ENCODE measurements at places on chromosomes 6 and 20.

GRCh38 chr20:57613481-57613921 lies 6.7 kb downstream of the ZBP1 start:
- no peak for DNase-seq

- no peak for DNase-seq
These were observed 19.8 kb downstream of the MTFR2 start for GRCh38 chr6:136230219-136230853.

DNA sequence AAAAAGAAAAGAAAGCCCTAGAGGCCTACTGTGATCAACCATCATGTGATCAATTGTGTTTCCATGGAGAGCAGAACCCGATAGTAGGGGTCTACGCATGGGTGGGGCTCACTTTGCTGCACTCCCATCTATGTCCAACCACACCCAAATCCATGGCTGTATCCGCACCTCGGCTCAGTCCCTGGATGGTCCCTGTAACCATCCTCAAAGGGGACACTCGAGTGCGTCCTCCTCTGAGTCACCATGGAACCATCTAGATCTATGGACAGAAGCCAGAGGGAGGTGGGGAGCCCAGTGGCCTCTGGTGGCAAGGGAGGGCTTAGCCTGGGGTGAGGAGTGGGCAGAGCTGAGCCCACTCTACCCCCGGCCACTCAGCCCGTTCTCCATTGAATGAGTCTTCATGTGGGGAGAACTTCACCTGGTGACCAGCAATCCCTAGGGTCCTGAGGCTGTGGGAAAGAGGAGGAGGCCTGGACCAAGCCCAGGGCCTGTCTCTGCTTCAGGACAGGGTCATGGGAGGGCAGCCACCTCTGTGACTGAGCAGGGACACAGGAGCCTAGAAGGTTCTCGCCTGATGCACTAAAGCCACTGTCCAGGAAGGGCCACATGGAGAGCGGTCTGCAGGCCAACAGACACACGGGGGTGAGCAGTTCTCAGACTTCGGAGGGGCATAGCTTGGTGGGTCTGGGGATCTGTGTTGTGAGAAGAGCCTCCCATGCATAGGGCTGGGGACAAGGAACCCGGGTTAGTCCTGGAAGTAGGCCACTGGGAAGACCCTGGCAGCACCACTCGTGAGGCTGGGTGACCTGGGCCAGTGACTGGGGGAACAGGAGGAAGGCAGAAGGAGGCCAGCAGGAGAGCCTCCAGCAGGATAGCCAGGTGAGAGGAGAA lies 19.3 kb downstream of the RAET1L start:
- no peak for DNase-seq

GRCh38 chr20:53959911-53960578 lies 110.3 kb downstream of the BCAS1 start:
- no peak for DNase-seq

DNA sequence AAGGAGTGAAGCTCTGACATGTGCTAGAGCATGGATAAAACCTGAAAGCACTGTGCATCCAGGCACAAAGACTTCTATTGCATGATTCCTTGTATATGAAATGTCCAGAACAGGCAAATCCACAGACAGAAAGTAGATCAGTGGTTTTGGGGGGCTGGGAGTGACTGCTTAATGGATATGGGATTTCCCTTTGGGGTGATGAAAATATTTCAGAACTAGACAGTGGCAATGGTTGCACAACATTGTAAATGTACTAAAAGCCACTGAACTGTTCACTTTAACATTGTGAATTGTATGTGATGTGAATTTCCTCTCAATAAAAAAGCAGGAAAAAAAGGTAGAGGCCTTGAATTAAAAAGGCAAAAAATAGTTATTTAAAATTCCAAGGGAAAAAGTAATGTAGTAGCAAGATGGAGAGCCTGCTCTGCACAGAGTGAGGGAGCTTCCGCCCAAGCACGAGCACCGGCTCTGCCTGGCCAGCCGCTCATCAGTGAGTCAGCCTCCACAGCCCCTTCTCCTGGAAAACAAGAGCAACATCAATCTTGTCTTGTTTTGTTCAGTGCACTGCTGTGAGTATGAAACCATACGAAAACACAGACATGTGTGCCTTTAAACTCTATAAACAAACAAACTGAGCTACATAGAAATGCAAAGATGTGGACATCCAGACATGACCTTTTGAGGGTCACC lies 74.6 kb upstream of the THBS2 start:
- DNase-seq: no peak

- no peak for DNase-seq
These were observed 115.9 kb downstream of the QRSL1 start for GRCh38 chr6:106745197-106745770.

- no peak for DNase-seq
These were observed 259.9 kb downstream of the DLL1 start for GRCh38 chr6:170030821-170031471.

GRCh38 chr6:11413117-11413687 lies 124.3 kb upstream of the TMEM170B start:
- DNase-seq: no peak

DNA sequence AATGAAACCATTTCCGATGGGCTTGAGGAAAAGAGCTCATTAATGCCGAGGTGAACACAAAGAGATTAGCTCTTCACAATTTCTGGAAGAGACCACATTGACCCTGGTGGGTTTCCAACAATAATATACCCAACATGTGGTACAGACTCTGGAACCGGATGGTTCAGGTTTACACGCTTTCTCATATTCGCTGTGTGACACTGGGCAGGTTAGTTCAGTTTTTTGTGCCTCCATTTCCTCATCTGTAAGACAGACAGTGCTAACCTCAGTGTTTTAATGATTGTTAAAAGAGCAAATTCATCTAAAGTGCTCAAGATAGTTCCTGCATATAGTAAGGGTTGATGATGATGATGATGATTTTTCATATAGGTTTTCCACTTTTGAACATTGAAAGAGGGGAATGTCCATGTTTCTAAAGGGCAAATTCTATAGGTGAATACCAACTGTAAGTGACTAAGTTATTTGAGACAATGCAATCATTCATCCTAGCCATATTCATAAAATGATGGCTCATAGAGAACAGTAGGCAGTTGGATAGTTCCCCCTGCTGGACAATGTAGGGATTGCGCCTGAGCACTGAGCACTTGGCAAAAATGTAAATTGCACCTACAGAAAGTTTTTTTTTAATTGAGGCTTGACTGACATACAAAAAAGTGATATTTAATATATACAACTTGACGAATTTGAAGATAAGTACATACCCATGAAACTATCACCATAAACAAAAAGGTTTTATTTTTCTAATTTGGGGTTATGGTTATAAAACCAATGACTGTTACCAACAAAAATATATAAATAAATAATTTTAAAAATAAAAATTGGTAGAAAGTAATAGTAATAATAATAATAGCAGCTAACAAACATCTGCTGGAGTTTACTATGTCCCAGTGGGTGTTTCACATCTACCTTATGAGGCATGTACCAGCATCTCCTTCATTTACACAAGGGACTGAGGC lies 2.1 kb upstream of the PERP start:
- DNase-seq: peak; percentile 34

GRCh38 chr20:9298906-9299305 lies 215.5 kb upstream of the LAMP5 start:
- DNase-seq: no peak

DNA sequence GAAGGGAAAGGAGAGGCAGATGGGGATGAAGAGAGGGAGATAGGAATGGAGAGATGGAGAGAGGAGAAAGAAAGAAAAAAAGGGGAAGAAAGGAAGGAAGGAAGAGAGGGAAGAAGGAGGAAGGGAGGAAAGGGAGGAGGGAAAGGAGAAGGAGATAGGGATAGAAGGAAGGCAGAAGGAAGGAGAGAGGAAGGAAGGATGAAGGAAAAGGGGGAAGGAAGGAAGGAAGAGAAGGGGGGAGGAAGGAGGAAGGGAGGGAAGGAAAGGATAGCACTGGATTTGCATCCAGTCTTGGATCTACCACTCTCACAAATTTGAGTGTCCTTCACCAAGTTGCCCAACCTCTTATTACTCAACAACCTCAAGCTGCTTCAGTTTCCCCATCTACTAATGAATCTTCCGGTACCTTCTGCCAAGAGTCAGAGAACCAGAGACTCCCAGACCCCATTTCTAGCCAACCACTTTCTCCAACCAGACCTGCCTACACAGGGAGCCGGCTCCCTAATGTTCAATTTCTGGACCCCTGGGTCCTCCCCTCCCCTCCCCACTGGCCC lies 79.7 kb upstream of the FOXP4 start:
- no peak for DNase-seq

GRCh38 chr6:14921878-14922671 lies 323.8 kb upstream of the JARID2 start:
- DNase-seq: no peak

- DNase-seq: no peak
These were observed 8.6 kb downstream of the AARS2 start for GRCh38 chr6:44304282-44305199.

DNA sequence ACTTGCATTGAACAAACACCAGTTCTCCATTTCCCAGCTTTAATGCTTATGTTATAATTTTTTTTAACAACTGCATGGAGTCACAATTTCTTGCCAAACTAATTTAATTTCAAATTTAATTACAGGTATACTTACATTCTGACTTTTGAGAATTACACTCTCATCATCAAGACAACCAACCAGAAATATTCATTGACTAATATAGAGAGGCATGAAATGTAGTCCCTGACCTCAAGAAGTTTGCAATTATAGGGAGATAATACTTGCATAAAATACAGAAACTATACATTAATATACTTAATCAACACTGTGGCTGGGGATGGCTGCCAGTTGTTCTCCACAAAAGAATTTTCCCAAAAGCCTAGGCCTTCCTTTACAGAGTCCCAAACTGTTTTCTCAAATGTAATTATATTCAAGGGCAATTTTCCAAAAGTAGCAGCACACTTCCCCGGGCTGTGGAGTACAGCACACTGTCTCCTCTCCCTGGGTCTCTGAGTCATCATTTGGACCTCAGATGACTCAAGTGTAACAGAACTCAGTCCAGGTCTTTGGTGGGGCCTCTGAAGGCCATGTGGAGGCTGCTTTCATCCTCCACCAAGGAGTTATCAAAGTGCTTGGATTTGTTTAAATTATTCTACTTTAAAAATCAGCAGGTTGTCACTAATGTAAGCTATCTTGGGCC lies 114.1 kb downstream of the KIF16B start:
- no peak for DNase-seq

GRCh38 chr20:51341581-51341980 lies 200.9 kb downstream of the NFATC2 start:
- DNase-seq: no peak

- no peak for DNase-seq
These were observed 105.0 kb downstream of the KLHL32 start for GRCh38 chr6:97029552-97029951.

- DNase-seq: no peak
These were observed 36.7 kb upstream of the MYLIP start for GRCh38 chr6:16092140-16092539.

- DNase-seq: no peak
These were observed 16.2 kb downstream of the HMGN4 start for GRCh38 chr6:26554447-26554696.

GRCh38 chr20:10902174-10902573 lies 228.4 kb upstream of the JAG1 start:
- DNase-seq: no peak

DNA sequence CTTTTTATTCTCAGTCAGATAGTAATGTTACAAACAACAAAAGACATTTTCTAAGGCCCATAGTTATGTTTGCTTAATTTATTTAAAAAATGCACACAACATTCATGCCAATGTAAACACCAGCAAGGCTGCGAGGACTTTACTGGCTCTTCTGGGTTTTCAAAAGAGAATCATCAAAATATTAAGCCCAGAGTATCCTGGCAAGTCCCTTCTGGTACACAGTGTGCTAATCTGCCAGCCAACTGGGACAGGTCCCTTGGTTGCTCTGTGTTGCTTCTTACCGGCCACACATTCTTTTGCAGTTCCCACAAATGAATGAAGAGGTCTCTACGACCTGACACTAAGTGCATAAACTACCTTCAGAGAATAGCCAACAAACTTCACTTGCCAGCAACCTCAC lies 42.6 kb upstream of the SPDEF start:
- no peak for DNase-seq

GRCh38 chr6:128057541-128057940 lies 156.7 kb upstream of the THEMIS start:
- DNase-seq: no peak

DNA sequence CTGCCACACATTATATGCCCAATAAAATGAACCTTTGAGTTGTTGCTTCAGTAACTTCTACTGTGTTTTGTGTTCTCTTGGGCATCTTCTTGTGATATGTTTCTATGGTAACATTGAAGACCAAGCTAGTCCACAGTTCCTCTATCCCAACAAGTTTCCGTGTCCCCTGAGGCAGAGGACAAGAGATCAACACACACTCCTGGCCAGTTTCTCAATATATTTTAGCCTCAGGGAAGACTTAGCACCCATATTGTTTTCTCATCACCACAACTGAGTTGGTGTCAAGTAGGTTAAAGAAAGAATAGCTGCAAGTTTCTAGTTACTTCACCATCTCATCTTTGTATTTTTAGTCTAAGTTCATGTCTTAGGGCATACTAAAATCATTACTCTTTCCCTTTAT lies 277.5 kb downstream of the UST start:
- no peak for DNase-seq

DNA sequence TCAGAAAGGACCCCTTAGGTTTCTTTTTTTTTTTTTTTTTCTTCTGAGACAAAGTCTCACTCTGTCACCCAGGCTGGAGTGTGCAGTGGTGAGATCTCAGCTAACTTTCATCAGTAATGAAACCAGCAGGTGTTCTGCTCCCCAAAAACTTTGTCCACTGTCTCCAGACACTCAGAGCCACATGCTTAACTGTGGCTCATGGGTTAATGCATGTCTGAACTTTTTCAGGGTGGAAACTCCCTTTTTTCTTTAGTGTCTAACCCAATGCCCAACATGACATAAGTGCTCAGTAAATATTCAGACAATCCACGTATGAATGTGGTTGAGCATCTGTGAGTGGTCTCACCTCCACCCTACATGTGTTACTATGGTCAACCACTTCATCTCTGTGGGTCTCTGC lies 45.4 kb downstream of the MYB start:
- no peak for DNase-seq

- no peak for DNase-seq
These were observed 390.2 kb downstream of the TENT5A start for GRCh38 chr6:81362246-81362645.

- DNase-seq: no peak
These were observed 59.2 kb upstream of the FNDC1 start for GRCh38 chr6:159110013-159110412.

DNA sequence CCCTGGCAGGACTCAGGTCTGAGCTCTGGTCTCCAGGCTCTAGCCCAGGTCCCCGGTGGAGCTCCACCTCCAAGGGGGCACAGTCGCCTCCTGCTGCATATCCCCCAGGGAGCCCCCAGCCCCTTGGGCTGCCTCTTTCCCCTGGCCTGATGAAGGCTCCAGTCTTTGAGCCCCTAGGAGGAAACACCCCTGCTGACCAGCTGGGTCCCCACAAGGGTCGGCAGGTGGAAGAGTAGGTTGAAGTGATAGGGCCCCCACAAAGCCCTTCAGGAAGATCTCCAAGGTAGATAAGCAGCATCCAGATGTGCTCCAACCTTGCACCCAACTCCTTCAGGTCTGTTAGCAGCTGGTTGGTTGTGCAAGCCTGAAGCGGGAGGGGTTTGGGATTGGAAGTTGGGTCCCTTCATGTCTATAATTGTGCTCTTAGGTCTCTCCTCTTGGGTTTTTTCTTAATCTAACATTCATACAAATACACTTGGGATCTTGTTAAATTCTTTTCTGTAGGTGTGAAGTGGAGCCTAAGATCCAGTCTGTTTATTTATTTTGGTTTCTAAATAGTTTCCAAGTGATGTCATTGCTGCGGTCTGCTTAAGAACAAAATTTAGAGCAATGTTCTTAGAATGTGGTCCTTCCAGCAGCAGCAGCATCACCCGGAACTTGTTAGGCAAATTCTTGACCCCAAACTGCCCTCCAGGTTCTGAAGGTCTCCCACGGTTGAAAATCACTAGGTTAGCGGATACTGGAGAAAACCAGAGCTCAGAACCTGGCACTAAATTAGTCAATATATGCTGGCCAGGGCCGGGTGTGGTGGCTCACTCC lies 5.1 kb downstream of the UBE2C start:
- DNase-seq: no peak
